Vagina (tissue), 2 donors: ENCODE measurements at places on chromosomes 11 and 22. TPM values are rescaled to one million over a fixed set of nuclear protein-coding genes. Genes with fewer than 3 reads are reported as not detected.

GRCh38 chr11:118690553-118691304 is 11.3 kb upstream of the TREH start:
- no peak for DNase-seq

TMPRSS5 gene
- total RNA-seq: not detected

LUZP2 gene
- 0.49 TPM for total RNA-seq

GRCh38 chr22:16917144-16918003 is 90.6 kb downstream of the GAB4 start:
- DNase-seq: no peak

- DNase-seq: no peak
These were observed 223.4 kb upstream of the ZBED5 start for GRCh38 chr11:11081288-11081687.

GRCh38 chr22:48259991-48260670 is 1497.7 kb downstream of the TBC1D22A start:
- no peak for DNase-seq
